ENCODE measurements at places on chromosomes 1 and 21. TPM values are rescaled to one million over a fixed set of nuclear protein-coding genes. Genes with fewer than 3 reads are reported as not detected.

- DNase-seq = no peak
Measured at GRCh38 chr1:43945674-43946235, 995 bp upstream of the IPO13 start.

- no peak for DNase-seq
Measured at GRCh38 chr1:17099616-17100340, 19.5 kb downstream of the PADI2 start.

DNA sequence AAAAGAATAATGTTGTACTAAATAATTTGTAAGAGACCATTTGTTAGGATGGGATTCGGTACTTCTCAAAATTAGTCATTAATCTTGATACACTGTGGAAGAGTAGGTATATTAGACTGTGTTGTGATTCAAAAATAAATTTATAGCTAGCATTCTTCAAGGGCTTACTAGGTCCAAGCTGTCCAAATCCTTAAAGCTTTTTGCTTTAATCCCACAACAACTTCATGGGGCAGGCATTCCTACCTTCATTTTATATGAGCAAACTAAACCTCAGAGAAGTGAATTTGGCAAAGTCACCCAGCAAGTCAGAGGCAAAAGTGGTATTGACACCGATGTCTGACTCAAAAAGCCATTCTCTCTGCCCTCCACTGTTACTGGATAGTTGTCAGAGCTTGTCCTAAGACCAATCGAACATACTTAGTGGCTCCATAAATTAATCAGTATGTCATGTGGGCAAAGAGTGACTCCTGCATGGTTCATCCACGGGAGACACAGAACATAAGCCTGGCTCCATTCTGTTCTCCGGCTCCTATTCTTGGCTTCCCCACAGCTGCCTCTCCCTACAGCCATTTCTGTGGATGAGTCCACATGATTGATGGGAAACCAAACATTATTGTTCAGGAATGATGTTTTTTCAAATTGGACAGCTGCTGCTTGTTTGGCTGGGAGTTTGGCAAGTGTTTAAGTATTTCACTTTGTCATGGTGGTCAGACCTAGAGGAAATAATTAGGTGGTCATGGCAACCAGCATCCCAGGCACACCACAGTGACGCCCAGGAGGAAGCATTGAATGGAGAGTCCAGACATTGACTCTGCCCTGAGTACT is 133.4 kb upstream of the FGGY start:
- DNase-seq = no peak

GRCh38 chr1:65425006-65425405 is 4.5 kb downstream of the LEPR start:
- DNase-seq = no peak

DNA sequence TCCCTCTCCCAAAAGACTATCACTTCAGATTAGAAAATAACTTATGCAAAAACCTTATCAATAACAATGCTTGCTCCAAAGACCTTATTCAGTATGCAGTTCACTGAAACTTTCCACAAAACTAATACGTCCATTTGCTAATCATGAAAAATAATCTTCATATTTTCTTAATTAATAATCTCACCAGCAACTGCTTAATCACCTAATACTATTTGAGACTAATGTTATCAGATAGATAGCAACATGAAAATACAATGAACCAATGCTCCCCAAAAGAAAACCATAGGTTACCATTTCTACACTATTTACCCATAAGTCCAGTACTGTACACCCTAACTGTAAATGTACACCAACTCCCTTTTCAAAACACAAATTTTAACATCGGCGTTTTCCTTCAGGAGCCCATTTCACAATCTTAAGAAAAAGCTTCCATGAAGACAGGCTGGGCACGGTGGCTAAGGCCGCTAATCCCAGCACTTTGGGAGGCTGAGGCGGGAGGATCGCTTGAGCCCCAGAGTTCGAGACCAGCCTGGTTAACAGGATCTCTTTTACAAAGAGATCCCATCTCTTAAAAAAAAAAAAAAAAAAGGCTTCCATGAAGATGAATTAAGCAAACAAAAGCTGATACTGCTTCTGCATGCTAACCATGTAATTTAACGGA is 1.7 kb downstream of the GNB1 start:
- no peak for DNase-seq

DNA sequence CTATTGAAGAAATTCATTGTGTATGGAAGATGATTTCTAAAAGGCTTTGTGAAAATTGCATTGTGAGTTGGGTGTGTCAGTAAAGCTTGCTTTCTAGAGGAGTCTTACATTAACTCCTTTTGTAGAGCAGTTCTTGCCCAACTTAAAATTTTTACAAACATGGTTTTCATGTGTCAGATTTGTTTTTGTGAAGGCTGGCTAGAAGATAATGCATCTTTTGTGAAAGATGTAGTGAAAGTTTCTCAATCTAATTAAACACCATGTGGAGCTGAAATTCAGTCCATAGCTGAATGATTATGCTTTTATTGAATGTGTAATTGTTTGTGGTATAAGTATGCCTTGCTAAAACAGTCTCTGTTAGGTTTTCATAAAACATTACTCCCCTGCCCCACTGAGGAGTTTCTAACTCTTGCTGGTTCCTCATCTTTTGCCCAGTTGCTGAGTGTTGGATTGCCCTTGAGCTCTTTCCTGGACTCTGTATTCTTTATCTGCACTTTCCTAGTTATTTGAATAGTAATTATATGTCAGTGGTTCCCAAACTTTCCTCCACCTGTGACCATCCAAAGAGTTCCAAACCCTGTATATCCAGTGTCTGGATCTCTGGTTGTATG is 38.0 kb downstream of the KCTD3 start:
- no peak for DNase-seq

- peak; percentile 85 for DNase-seq
Measured at GRCh38 chr1:92961131-92961895, at the start of gene DIPK1A. Gene DIPK1A (minus strand): TSS chr1:92961462. CDS start chr1:92961429, 33 bp downstream.

GRCh38 chr21:38352536-38353219 is 95.9 kb downstream of the KCNJ15 start:
- DNase-seq = no peak

B3GALT2 gene
- total RNA-seq = 0.30 TPM

- no peak for DNase-seq
Measured at GRCh38 chr1:21794656-21795055, 11.7 kb upstream of the USP48 start.

Measured in CD4-positive, CD25-positive, alpha-beta regulatory T cell (primary cell).